ENCODE measurements at places on chromosomes 2 and 18.

- no peak for DNase-seq
These were observed 122.7 kb upstream of the GCFC2 start for GRCh38 chr2:75833386-75833785.

DNA sequence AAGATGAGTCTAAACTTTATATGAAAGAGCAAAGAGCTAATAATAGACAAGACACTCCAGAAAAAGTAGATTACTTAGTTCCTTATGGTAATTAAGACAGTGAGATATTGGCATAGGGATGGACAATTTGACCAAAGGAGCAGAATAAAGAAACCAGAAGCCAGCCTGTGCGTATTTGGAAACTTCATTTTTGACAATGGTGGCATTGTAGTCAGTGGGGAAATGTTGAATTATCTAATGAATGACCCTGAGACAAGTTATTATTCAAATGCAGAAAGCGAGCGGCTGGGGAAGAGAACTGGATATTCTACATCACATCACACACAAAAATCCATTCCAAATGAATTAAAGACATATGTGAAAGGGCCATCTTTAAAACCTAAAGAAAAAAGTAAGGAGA, 144.3 kb downstream of the DTNB start:
- DNase-seq = no peak

DNA sequence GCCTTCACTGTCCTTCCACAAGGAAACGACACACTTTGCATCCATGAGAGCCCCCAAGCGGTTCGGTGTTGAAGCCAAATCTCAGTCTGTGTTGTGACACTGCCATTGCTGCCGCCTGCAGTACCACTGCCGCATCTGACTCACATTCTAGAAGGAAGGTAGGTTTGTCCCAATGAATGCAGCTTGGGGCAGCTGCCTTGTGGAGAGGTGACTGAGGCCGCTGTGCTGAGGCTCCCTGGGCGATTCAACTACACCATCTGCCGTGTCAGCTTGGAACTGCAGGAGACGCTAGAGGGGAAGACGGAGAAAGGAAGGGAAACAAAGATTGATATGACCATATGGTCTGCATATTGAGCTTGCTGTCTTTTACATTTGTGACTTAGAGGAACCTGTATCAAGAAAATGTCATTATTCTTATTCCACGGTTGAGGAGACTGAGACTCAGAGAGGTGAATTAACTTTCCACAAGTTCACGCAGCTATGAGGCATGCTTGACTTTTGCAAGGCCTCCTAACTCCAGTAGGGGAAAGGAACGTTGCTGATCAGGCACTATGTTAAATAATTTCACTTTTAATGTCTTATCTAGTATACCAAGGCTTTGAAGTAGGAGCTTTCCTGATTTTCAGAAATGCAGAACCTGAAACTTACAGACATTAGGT, 43.5 kb upstream of the LMAN1 start:
- peak; percentile 65 for DNase-seq

DNA sequence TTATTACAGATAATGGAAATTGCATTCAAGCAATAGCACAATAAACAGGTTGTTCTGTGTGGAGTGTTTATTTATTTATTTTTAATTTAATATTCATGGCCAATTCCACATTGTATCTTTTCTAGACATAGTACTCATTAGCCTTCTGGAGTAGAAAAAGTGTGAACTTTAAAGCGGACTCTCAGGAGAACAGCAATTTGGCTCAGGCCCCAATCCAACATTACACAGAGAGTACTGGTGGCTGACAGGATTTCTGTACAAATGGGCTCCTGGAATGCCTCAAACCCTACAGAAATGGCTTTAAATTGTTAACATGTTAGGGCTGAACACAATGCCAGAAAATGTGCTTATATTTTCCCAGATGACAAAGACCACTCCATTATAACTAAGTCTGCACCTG, 533.9 kb upstream of the NXPH2 start:
- DNase-seq = no peak

DNA sequence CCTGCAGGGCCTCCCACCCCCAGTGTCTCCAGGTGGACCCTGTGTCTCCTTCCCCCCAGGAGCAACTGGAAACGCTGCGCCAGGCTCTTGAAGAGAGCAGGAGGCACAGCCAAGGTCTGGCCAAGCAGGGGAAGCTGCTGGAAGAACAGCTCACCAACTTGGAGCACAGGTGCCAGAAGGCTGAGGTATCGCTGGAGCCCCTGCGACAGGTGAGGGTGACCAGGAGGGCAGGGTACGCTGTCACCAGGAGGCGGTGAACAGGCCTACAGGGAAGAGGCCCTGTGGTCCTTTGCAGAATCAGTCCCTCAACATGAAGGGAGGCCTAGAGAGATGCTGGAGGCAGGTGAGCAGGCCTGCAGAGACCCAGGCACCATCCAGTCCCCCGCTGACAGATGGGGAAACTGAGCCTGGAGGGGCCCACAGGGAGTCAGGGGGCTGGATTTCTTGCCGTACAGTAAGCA, 15.6 kb upstream of the SNED1 start:
- DNase-seq = no peak

- no peak for DNase-seq
These were observed 74.3 kb upstream of the SLC1A4 start for GRCh38 chr2:64914735-64915509.

GRCh38 chr2:195659982-195660890, 3.2 kb downstream of the SLC39A10 start:
- DNase-seq = peak; percentile 80

DNA sequence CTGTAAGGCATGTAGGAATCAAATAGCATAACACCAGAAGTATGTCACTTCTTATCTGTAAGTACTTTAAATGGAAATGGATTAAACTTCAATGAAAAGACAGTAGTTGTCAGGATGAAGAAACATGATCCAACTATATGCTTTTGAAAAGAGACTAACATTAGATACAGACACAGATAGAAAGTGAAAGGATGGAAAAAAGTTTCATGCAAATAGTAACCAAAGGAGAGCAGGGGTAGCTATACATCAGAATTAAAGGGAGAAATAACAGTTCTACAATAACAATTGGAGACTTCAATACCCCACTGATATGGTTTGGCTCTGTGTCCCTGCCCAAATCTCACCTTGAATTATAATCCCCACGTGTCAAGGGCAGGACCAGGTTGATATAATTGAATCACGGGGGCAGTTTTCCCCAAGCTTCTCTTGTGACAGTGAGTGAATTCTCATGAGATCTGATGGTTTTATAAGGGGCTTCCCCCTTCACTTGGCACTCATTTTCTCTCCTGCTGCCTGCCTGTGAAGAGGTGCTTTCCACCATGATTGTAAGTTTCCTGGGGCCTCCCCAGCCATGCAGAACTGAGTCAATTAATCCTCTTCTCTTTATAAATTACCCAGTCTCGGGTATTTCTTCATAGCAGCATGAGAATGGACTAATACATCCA, 205.4 kb upstream of the CDH2 start:
- DNase-seq = no peak

GRCh38 chr2:10142640-10142965, 20.1 kb downstream of the RRM2 start:
- DNase-seq = no peak

GRCh38 chr2:45067859-45068570, 58.8 kb upstream of the SIX2 start:
- no peak for DNase-seq

GRCh38 chr18:45207328-45207727, 407.9 kb upstream of the SLC14A2 start:
- no peak for DNase-seq

DNA sequence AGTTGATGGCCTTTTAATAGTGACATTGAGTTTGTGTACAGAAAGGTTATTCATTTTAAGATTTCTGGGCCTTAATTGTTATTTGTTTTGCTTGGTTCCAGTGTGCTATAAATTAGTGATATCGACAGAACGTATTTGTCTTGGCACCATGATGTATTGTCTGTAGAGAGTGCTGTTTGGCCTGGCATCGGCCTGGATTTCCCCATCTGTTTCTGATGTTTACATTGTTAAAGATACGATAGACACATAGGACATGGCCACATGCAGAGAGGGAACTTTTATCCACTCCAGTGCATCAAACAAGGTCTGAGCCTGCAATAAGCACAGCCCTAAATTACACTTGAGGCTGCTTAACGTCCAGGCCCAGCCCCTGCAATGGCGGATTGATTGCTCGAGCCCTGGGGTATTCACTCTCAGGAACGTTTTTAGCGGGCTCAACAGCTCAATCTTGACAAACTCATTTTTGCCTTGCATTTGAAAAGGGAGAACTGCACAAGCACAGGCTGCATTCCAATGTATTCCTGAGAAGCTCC, 144.7 kb downstream of the SLC4A3 start:
- DNase-seq = no peak

DNA sequence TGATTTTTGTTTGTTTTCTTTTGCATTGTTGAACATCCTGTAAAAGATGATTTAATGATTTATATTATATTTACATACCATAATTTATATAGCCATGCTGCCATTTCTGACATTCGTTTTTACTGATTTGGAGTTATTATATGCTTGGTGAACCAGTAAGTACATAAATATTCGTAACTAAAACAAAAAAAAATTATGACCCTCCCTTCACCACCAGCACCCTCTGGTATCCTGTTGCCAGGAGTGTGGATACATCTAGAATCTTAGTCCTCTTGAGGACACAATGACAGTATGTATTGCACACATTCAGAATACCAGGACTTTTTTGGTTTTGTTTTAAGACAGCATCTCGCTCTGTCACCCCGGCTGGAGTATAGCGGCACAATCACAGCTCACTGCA, 43.9 kb upstream of the B3GNT7 start:
- DNase-seq = no peak

- peak; percentile 30 for DNase-seq
These were observed 3.9 kb upstream of the ID2 start for GRCh38 chr2:8677646-8678592.

- DNase-seq = no peak
These were observed 6.0 kb downstream of the NEMP2 start for GRCh38 chr2:190528521-190529001.

DNA sequence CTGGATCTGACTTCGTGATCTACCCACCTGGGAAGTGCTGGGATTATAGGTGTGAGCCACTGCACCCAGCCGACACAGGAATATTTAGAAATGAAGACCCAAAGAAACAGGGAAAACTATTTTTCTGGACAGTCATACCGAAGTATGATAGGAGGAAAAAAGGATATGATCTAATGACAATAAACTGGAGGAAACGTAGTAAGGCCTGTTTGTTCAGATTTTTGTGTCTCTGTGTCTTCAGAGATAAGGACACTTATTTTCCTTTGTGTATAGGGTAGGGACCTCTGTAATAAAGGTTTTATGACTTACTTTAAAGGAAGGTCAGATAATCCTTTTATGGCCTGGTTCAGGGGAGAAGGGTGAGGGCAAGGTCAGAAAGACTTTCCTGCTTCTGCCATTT, 55.9 kb downstream of the GTF2A1L start:
- DNase-seq = no peak

DNA sequence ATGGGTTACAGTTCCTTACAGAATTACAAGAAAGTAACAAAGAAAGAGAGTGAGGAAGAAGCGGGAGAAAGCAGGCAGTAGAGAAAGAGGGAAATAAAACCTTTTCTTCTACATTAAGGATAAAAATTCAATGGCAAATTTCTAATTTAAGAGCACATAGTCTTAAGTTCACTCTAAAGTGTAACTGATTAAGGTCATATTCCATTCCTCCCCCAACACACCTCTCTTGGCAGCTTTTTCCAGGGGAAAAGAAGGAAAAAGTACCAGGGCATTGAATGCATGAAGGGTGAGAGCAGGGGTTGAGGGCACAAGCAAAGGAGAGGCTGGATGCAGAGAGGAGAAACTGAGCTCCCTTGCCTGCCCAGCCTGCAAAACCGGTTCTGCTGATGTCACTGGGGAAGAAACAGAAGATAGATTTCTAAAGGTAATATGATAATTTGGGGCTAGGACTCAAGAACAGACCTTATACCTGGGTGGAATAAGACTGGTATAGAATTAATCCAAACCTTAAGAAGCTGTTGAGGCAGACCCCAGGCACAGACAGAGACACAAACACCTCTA, 4.6 kb downstream of the ACMSD start:
- no peak for DNase-seq

DNA sequence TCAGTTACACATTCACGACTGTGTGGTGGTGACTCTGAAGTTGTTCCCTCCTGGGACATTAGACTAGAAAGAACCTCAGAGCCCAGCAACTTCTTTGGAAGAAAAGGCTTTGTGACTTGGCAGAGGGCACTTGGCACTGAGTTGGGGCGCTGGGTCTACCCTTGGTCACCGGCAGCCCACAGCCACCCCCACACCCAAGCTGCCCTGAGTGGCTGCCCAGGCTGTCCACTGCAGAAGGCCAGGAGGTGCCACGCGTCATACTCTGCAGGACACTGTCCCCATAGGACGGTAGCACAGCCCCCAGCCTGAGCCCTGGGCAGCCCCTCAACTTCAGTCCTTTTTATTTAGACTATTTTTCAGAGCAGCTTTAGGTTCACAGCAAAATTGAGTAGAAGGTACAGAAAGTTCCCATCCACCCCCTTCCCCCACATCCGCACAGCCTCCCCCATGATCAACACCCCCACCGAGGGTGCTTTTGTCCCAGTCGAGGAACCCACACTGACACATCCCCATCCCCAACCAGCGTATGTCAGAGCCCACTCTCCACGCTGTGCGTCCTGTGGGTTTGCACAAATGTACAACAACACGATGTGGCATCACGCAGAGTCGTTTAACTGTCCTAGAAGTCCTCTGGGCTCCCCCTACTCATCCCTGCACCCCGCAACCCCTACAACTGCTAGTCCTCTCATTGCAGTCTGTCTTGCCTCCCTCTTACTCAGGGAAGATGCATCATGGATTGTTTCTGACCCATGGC, 1.1 kb downstream of the PRLH start:
- DNase-seq = no peak

GRCh38 chr2:241721852-241722251, 12.6 kb upstream of the D2HGDH start:
- no peak for DNase-seq

DNA sequence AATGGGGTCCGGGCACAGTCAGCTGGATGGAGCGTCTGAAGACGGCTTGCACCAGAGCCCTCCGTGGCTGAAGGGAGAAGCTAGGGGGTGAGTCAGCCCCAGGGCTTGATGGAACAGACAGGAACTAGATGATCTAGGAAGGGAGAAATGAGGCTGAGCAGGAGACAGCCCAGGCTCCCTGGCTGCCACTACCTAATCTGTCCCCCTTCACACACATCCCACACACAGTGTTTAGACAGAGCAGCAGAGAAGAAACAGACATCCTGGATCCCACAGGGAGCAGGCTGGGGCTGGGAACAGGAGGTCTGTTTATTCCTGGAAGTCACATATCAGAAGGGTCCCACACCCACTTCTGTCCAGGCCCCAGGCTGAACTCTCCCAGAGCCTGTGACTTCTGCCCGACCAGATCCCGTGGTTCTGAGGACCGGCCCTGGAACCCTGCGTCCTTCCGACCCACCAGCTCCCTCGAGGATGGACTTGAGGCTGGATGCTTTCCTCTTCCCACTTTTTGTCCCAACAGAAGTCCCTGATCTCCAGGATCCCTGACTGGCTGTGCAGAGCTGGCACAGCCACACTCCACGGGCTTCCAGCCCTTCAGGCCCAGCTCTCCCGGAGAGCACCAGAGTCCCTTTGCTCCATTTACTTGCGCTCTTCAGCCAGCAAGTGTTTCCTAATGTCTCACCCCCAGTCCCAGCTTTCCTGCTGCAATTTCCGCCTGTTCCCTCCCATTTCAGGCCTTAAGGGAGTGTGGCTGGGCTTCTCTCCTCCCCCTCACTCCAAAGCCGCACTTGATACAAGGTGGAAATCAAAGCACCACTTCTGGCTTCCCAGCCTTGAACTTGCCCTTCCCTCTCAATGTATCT, 1.5 kb upstream of the GPBAR1 start:
- no peak for DNase-seq

Measured in activated CD8-positive, alpha-beta memory T cell treated with anti-CD3 and anti-CD28 coated beads, Interleukin-2, amount 50 U/mL, for 4 hours (primary cell).